Hepatic stellate cell (primary cell): ENCODE measurements at places on chromosomes 2 and 18.
A peak's percentile ranks its signal among the peaks of the same experiment; 100 is the strongest.

DNA sequence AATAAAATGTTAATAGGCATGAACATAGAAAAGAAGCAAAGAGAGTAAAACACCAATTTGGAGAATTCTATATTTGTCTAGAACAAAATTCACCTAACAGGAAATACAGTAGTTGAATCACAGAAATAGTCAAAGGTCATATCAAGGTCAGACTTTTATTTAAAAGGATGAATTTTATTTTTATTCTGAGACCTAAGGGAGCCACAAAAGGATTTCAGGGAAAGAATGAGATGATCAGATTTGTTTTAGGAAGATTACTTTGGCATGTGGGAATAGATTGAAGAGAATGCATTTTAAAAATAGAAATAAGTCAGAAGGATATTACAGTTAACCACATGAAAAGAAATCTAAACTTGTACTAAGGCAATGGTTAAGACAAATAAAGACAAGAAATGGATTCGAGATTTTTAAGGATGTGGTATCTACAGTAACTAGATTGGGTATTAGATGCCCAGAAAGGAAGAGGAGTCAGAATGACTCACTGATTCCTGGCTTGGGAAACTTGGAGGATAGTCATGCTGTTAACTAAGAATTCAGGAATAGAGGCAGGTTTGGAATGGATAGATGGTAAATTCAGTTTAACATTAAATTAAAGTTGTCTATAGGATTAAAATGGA lies 56.0 kb downstream of the METTL4 start:
- peak; percentile 61 for DNase-seq

- DNase-seq, result peak; percentile 17
Measured at GRCh38 chr18:35289727-35290093, 319 bp downstream of the ZSCAN30 start.

- DNase-seq, result no peak
Measured at GRCh38 chr2:221189431-221190067, 382.6 kb downstream of the EPHA4 start.

- DNase-seq, result no peak
Measured at GRCh38 chr2:20629581-20630171, 21.2 kb downstream of the HS1BP3 start.

GRCh38 chr2:220068846-220069245 lies 441.4 kb downstream of the SLC4A3 start:
- DNase-seq, result no peak

- no peak for DNase-seq
Measured at GRCh38 chr18:12515550-12515949, 107.8 kb downstream of the PRELID3A start.
